ENCODE measurements at places on chromosomes 11 and 22. TPM values are rescaled to one million over a fixed set of nuclear protein-coding genes. Genes with fewer than 3 reads are reported as not detected.

- DNase-seq: no peak
Measured at GRCh38 chr22:44773082-44773481, 20.7 kb downstream of the ARHGAP8 start.

DNA sequence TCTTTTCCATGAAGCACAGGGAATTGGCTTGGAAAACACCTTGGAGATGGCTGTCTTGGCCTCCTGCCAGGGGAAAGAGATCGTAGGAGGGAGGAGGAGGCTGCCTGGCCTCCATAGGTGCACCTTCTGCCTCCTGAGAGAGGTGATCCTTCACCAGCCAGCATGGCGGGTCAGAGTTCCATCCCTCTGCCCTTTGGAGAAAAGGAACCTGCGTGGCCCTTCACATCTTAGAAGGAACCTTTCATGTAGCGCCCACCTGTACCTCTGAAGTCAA lies 58.2 kb upstream of the DRD2 start:
- DNase-seq: no peak

DNA sequence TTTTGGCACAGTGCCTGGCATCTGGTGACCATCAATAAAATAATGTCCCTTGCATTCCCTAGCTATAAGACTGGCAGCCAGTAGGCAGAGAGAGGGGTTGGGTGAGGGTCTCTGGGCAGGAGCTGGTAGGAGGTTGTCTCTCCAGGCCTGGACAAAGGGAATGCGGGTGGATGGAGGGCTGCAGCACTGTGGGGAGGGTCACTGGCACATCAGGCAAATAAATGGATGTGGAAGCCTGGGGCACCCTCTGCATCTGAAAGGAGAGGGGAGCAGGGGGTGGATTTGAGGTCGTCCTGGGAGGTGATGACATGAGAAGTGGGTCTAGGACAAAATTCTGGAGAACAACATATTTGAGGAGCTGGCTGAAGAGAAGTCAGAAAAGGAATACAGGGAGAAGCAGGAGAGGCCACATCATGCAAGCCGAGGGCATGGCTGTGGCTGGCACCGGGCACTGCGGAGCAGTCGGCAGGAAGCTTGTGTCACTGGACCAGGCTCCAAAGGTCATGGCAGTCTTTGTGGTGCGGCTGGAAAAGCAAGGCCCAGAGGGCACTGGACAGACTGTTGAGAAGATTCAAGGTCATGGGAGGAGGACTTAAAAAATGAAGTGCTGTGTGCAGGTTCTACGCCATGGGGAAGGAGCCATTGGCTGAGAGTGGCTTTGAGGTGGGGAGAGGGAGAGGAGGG lies 36.5 kb upstream of the THY1 start:
- peak; percentile 57 for DNase-seq

GRCh38 chr11:6608726-6609501 lies 3.1 kb downstream of the TAF10 start:
- DNase-seq: no peak

- DNase-seq: no peak
Measured at GRCh38 chr22:46293577-46294260, 3.0 kb upstream of the GTSE1 start.

DNA sequence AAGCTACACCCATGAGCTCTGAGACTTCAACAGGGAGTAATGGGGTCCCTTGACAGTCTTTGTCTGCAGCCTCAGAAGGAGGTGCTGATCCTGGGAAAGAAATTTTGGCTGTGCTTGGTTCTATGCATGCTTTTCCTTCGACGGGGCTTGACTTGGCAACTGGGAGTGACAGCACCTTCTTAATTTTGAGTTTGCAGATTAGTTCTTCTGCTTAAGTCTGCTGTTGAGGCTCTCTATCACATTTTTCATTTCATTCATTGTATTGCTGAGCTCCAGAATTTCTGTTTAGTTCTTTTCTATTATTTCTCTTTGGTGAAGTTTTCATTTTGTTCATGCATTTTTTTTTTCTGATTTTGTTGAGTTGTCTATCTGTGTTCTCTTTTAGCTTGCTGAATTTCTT lies 125.6 kb downstream of the SNX19 start:
- no peak for DNase-seq

DNA sequence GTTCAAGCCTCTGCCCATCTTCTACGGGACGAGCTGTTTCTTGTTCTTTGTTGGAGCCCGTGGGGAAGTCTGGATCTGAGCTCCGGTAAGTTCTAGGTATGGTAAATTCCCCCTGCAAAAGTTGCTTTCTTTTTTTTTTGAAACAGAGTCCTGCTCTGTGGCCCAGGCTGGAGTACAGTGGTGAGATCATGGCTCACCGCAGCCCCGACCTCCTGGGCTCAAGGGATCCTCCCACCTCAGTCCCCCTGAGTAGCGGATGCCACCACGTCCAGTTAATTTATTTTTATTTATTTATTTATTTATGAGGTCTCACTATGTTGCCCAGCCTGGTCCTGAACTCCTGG lies 35.5 kb upstream of the MOB2 start:
- DNase-seq: no peak

DNA sequence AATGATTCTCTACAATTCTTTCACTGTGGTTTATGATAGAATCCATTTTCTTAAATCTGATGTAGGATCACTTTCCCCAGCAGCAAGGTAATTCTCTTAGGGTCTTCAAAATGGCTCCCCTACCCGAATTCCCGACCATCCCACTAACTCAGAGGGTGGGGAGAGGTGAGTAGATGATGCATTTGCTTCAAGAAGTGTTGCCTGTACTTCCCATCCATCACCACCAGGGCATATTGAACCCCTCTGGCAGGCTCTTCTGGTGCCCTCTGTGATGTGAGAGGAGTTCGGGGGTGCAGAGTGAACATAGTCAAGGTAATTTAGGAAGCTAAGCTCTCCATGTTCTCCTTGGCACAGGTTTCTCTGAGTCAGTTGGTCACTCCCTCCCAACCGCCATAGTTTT lies 52.3 kb downstream of the ZNRF3 start:
- DNase-seq: no peak

GRCh38 chr11:108694846-108695245 lies 30.0 kb downstream of the DDX10 start:
- no peak for DNase-seq

DNA sequence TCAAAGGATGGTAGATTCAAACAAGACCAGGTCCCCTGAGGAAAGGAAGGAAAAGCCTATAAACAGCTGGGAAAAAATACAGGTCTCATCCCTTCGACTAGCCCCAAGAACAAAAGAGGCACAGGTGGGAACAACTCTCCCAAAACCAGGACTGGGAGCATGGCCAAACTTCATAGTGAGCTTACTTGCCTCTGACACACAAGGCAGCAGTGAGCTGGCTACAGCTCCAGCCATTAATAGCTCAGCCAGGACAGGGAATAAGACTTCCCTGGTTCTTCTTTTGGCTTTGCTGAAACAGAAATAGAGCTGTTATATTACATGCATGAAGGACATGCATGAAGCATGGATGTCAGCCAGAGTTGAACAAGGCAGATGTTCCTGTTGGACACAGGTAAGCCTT lies at the start of gene OR10A2:
OR10A2 (plus strand) TSS at position 97 of the 400 bp plus-strand sequence. CDS start 6,698 bp downstream, outside the sequence.
- DNase-seq: no peak

GRCh38 chr11:85809863-85810262 lies 1.1 kb downstream of the SYTL2 start:
- no peak for DNase-seq

GRCh38 chr11:36464720-36465119 lies 45.4 kb downstream of the TRAF6 start:
- DNase-seq: no peak

DNA sequence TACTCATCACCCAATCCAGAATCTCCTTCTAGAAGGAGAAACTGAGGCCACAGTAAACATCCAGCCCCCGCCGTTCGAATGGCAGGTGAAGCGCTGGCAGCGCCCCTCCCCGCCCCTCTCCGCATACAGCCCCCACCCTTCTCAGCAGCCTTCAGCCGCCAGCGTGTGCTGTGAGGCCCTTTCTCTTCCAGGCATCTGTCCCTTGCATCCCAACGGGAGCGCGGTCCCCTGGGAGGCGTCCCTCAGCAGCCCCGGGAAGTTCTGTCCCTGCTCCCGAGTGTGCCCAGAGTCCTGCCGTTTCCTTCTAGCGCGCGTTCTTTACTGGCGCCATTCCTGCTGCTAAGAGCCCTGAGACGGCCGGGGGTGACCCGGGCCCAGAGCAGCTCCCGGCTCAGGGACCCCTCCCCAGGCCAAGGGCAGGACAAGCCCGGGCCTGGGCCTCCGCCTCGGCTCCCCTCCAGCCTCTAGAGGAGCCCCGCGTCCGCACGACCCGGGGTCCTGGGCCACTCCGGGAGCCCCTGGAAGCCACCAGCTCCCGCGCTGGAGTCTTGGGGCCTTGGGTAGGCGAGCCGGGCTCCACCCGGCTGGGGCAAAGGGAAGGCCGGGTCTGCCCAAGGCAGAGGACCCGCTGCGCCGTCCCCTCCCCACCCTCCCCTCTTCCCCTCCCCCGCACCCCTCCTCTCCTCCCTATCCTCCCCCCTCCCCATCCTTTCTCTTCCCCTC lies 450.4 kb downstream of the OPCML start:
- DNase-seq: no peak

GRCh38 chr11:692824-693414 lies 2.1 kb downstream of the DEAF1 start:
- no peak for DNase-seq

DNA sequence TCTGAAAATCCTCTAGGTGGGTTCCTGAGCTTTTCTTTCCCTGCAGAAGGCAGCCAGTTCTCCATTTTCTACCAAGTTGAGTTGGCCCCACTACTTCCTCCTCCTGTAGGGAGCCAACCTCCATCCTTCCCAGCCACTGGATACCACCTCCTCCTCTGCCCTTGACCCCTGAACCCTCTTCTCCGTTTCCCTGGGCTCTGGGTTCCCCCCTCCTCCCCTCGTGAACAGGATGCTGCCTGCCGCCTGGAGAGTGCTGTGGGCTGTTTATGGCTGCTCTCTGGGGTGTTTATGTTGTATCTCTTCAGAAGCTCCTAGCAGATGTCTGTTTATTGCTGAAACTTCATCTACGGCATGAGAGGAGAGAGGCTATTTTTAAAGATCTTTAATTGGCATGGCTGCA lies 8.6 kb downstream of the MICAL2 start:
- DNase-seq: no peak

GRCh38 chr11:74734559-74734925 lies 3.3 kb upstream of the CHRDL2 start:
- no peak for DNase-seq

DNA sequence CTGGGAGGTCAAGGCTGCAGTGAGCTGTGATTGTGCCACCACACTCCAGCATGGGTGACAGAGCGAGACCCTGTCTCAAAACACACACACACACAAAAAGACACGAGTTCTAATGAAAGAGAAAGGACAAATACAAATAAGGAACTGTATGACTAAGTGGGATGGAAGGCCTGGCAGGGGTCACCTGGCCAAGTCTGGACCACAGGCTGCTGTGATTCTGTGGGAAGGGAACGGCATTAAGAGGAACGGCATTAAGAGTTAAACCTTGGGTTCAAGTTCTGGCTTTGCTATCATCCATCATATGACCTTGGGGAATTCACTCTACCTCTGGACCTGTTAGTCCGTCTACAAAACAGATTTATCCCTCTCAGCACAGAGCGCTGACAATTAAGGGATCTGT lies 47.7 kb downstream of the LRFN4 start:
- no peak for DNase-seq

- DNase-seq: no peak
Measured at GRCh38 chr22:35305525-35306070, 5.9 kb downstream of the TOM1 start.

DNA sequence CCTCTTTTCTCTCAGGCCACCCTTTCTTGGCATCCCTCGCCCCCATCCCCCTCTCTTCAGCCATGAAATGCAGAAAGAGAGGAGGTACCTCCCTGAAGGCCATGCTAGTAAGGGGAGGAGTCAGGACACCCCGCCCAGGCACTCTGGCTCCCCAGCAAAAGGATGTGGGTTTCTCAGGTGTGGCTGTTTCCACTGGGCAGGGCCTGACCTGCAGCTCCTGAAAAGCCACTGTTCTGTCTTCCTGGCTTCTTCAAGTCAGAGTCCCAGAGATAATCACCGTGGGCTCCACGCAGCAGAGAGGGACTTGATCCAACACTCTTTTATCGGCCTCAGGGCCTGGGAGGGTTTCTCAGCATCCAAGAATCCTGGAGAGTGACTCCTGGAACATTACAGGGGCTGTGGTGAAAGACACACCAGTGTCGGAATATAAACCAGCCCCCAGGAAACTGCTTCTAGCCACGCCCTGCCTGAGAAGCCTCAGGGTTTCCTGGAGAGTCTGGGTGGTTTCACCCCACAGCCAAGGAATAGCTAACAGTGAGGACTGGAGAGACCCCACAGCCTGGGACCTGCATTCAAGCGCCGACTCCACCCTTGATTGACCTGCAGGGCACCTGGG lies 45.7 kb upstream of the TSPAN18 start:
- DNase-seq: no peak

DNA sequence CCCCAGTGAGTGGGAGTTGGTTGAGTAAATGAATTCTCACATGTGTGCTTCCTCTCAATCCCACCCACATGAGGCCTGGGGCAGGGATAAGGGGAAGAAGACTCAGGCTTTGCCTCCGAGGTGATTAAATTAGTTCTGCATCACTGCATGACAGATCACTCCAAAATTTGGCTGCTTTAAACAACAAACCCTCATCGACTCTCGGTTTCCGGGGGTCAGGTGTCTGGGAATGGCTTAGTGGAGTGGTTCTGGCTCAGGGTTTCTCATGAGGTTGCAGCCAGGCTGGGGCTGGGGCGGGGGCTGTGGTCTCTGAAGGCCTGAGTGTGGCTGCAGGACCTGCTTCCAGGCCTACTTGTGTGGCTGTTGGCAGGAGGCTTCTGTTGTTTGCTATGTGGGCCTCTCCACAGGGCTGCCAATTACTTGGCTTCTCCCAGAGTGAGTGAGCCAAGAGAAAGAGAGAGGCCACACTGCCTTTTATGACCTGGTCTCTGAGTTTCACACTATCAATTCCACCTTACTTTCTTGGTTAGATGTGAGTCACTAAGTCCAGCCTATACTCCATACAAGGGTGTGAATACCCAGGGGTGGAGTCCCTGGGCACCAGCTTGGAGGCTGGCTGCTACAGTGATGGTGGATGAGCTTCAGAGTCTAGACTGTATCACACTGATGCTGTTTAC lies 15.9 kb downstream of the MOGAT2 start:
- no peak for DNase-seq

DNA sequence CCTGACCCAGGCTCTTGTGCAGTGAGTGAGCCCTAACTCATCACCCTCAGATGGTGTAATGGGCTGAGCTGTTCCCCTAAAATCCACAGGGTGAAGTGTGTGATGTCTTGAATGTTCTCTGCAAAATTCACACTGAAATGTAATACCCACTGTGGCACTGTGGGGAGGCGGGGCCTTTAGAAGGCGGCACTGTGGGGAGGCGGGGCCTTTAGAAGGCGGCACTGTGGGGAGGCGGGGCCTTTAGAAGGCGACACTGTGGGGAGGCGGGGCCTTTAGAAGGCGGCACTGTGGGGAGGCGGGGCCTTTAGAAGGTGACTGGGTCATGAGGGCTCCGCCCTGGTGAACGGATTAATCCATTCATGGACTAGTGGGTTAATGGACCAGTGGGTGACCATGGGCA lies 33.0 kb downstream of the CHID1 start:
- no peak for DNase-seq

GRCh38 chr11:107991868-107992414 lies 16.8 kb upstream of the CUL5 start:
- DNase-seq: no peak

The XKR3 gene
- not detected for total RNA-seq

The HEPN1 gene
- total RNA-seq: not detected

The KMT5B gene
- 19.3 TPM for total RNA-seq

The SGSM1 gene
- 0.18 TPM for total RNA-seq

The DLG2 gene
- 4.7 TPM for total RNA-seq

The RCOR2 gene
- total RNA-seq: 0.23 TPM

The PATE4 gene
- not detected for total RNA-seq

The OR51L1 gene
- not detected for total RNA-seq

The DERL3 gene
- 4.7 TPM for total RNA-seq

The F2 gene
- total RNA-seq: 1,408 TPM

The DENND6B gene
- total RNA-seq: 1.8 TPM

The DNHD1 gene
- total RNA-seq: 10.1 TPM

The OR52A1 gene
- total RNA-seq: not detected

Data from left lobe of liver (tissue), 2 donors.